ENCODE measurements at places on chromosomes 3 and 15. TPM values are rescaled to one million over a fixed set of nuclear protein-coding genes. Genes with fewer than 3 reads are reported as not detected.

Gene IQCF2
- not detected for polyA plus RNA-seq

Gene MYEF2
- polyA plus RNA-seq = 39.3 TPM

Gene IFT122
- polyA plus RNA-seq = 39.4 TPM

Gene MAP1A
- 107 TPM for polyA plus RNA-seq

Gene IFT80
- polyA plus RNA-seq = 4.5 TPM

Gene MAP3K13
- polyA plus RNA-seq = 30.0 TPM

Gene SLC51B
- 0.51 TPM for polyA plus RNA-seq

Gene SEMA6D
- 10.2 TPM for polyA plus RNA-seq

Gene GABRB3
- polyA plus RNA-seq = 61.1 TPM

Gene GOLGA8T
- polyA plus RNA-seq = not detected

Gene LYZL4
- polyA plus RNA-seq = not detected

Gene CD96
- polyA plus RNA-seq = 0.14 TPM

Gene CCR1
- 1.3 TPM for polyA plus RNA-seq

Gene CHRFAM7A
- 0.61 TPM for polyA plus RNA-seq

Gene GATM
- polyA plus RNA-seq = 58.9 TPM

Gene GPR149
- polyA plus RNA-seq = not detected

Gene RASGRF1
- polyA plus RNA-seq = 9.4 TPM

Gene EFCC1
- 0.97 TPM for polyA plus RNA-seq

Gene TPRA1
- 19.0 TPM for polyA plus RNA-seq

Gene COLQ
- polyA plus RNA-seq = 0.44 TPM

Gene PLA2G4E
- not detected for polyA plus RNA-seq

Gene STRC
- 0.46 TPM for polyA plus RNA-seq

Gene LZTFL1
- 8.5 TPM for polyA plus RNA-seq

Gene INSYN1
- 25.6 TPM for polyA plus RNA-seq

Gene GCNT3
- polyA plus RNA-seq = not detected

Gene TOP2B
- polyA plus RNA-seq = 48.8 TPM

Gene HIGD2B
- not detected for polyA plus RNA-seq

Gene NEO1
- 64.2 TPM for polyA plus RNA-seq
